HCT116 (cell line): ENCODE measurements at places on chromosomes 5 and 9. TPM values are rescaled to one million over a fixed set of nuclear protein-coding genes. Genes with fewer than 3 reads are reported as not detected.

GRCh38 chr5:149024477-149024876, 38.4 kb downstream of the SH3TC2 start:
- DNase-seq = no peak
- no peak overlapping the region for H3K27ac ChIP-seq
- H3K36me3 ChIP-seq = no peaks in the 10 kb centered on the region
- H3K4me3 ChIP-seq = no peak overlapping the region

GRCh38 chr9:99072040-99072394, 32.9 kb upstream of the TGFBR1 start:
- no peak overlapping the region for H3K27ac ChIP-seq
- no peak for DNase-seq
- no peak overlapping the region for H3K4me3 ChIP-seq
- H3K27me3 ChIP-seq = no peaks in the 10 kb centered on the region
- no peaks in the 10 kb centered on the region for H3K4me1 ChIP-seq
- no peaks in the 10 kb centered on the region for H3K36me3 ChIP-seq

DNA sequence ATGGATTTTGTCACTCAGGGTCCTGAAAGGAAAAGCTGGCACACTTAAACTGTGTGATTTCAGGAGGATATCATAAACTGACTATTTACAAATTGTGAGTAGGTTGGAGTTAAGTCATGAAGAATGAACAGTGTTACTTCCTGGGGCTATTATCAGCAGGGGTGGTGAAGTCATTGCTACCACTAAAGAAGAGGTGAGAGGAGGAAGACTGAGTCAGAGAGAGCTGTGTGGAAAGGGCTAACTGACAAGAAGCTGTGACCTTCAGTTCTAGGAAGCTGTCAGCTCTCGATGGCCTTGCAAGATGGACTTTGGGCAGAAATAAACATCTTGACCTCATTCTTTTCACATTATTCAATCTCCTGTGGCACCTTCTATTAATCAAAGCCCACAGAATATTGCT, 72.3 kb upstream of the STARD4 start:
- no peak overlapping the region for H3K27ac ChIP-seq
- no peak overlapping the region for H3K4me3 ChIP-seq
- no peak for DNase-seq
- 0 out of 2 replicates have a peak, but pooled peaks cover 10% of the 10 kb centered on the region for H3K27me3 ChIP-seq

DNA sequence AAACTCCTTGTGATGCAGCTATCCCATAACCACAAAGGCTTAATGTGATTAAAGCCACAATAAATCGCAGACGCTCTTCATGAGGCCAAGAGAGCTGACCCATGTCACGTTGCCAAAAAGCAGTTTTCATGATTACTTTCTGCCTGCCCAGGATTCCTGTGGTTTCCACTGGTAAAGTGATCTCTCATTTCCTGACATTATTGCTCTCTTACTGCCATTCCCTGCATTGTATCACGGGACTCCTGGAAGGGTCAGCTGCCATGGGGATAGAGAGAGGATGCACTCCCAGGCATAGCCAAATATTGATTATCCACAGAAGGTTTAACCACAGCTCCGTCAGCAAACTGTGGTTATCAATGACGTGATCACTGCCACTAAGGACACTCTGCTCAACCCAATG, 103.8 kb upstream of the SLC1A3 start:
- peaks cover 8% of the 10 kb centered on the region; the same call in 1 of the 2 replicates for H3K4me1 ChIP-seq
- no peak overlapping the region for H3K27ac ChIP-seq
- no peak overlapping the region for H3K4me3 ChIP-seq
- DNase-seq = no peak
- H3K27me3 ChIP-seq = no peaks in the 10 kb centered on the region

DNA sequence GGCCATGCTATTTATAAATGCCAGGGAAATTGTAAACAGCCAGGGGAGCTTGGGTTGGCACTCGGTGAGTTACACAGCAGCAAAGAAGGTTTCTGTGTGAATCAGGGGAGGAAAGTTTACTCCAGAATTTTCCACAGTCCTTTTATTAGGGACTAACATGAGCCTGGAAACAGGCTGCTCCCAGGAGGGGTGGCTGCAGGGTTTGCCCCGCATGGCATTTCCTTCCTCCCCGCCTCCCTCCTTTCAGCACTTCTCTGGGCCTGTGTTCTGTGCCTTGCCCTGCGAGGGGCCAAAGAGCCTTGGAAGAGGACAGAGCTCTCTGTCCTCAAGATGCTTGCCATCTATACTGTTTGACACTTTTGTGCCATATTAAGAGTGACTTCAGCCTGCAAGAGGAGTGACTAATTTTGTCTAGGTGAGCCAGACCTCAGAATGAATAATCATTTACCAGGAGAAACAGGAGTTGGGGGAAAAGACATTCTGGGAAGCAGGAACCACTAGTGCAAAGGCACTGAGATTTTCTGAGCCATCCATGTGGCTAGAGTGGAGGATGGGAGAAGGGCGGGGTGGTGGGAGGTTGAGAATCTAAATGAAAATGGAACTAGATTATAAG, 1.8 kb downstream of the GSN start:
- no peak for DNase-seq
- H3K4me1 ChIP-seq = peaks cover 27% of the 10 kb centered on the region
- H3K27me3 ChIP-seq = no peaks in the 10 kb centered on the region
- no peaks in the 10 kb centered on the region for H3K36me3 ChIP-seq
- H3K27ac ChIP-seq = no peak overlapping the region

- peaks cover 39% of the 10 kb centered on the region for H3K27me3 ChIP-seq
- no peak overlapping the region for H3K4me3 ChIP-seq
- no peaks in the 10 kb centered on the region for H3K36me3 ChIP-seq
- no peak for DNase-seq
Measured at GRCh38 chr9:84804951-84805694, 135.6 kb downstream of the NTRK2 start.

- no peak for DNase-seq
- no peak within 1 kb of the TSS for H3K27ac ChIP-seq
- H3K27me3 ChIP-seq = no peaks in the 10 kb centered on the region
- no peaks in the 10 kb centered on the region for H3K4me1 ChIP-seq
Measured at GRCh38 chr5:141094481-141095262, at the start of gene PCDHB2. Gene PCDHB2 (plus strand): TSS chr5:141094615. CDS start chr5:141094791, 176 bp downstream.

DNA sequence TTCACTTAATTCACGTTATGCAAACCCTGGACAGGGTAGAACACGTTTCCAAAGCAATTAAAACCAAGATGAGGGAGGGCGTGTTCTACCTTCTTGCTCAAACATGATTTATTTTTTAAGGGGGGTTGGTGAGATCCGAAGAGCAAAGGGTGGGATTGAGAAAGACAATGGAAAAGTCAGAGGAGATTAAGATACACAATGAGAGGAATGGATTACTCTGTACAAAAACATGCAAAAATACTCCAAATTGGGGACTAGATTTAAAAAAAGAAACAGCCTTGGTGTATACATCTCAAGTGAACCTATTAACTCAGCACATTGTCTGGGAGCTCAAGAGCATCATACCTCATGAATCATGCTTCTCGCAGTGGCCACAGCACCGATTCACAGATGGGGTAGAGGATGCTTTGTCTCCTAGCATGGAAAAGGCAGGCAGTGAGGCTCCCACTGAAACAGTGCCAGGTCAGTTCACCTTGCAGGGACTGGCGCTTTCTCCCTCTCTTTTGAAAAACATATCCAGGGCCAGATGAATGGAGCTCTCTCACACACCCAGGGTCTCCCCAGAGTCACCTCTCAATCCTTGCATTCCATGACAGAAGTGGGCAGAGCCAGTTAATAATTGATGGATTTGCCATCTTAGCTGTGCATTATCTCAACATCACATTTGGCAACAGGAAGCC, 459.7 kb downstream of the BNC2 start:
- no peak overlapping the region for H3K4me3 ChIP-seq
- peaks cover 47% of the 10 kb centered on the region for H3K27me3 ChIP-seq
- no peak overlapping the region for H3K27ac ChIP-seq
- DNase-seq = no peak
- H3K36me3 ChIP-seq = no peaks in the 10 kb centered on the region
- no peaks in the 10 kb centered on the region for H3K4me1 ChIP-seq

DNA sequence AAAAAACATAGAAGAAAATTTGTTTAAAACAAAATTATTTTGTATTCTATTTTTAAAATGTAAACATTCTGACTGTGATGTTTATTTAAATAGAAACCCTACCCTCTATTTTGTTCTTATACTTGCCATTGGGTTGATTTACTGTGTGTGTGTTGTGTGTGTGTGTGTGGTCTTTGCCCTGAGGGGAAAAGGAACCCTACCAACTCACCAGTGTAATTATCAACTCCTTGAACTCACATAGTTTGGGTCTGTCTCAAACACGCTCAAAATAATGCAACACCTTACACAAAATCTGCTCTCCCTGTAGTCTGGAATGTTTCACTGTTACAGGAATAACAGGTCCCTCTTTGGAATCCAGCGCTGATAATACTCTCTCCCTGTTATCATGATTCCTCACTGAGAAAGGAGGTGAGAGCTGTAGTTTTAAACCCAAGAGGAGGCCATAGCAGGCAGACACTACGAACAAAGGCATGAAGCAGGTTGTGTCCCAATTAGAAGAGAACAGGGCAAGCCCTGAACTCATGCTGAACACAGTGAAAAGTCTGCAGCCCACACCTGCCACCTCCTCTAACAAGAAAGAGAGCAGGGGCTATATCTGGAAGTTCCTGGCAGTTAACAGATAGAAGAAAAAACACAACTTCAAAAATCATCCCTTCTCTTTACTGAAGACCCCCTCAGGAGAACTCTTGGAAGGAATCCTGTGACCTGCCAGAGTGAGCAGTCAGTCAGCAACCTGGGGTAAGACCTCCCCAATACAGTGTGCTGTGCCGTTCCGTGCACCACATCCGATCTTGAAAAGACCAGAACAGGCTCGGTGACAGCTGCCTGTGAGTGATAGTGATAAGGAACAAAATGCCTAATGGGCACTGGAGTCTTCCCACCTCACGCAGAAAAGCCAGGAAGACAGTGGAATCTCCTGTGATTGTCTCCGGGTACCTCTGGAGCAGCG, 608.1 kb upstream of the ADAMTS16 start:
- H3K27me3 ChIP-seq = no peaks in the 10 kb centered on the region
- DNase-seq = no peak
- H3K27ac ChIP-seq = no peak overlapping the region
- H3K4me3 ChIP-seq = no peak overlapping the region
- no peaks in the 10 kb centered on the region for H3K36me3 ChIP-seq

- H3K27me3 ChIP-seq = no peaks in the 10 kb centered on the region
- peaks cover 3% of the 10 kb centered on the region for H3K36me3 ChIP-seq
- peak; percentile 33 for DNase-seq
- no peak overlapping the region for H3K27ac ChIP-seq
- H3K4me1 ChIP-seq = no peaks in the 10 kb centered on the region
- no peak overlapping the region for H3K4me3 ChIP-seq
Measured at GRCh38 chr9:111399772-111400563, 69.9 kb upstream of the OR2K2 start.

GRCh38 chr5:122880749-122881148, 35.3 kb downstream of the SNX24 start:
- no peak overlapping the region for H3K4me3 ChIP-seq
- H3K4me1 ChIP-seq = no peaks in the 10 kb centered on the region
- H3K27me3 ChIP-seq = no peaks in the 10 kb centered on the region

DNA sequence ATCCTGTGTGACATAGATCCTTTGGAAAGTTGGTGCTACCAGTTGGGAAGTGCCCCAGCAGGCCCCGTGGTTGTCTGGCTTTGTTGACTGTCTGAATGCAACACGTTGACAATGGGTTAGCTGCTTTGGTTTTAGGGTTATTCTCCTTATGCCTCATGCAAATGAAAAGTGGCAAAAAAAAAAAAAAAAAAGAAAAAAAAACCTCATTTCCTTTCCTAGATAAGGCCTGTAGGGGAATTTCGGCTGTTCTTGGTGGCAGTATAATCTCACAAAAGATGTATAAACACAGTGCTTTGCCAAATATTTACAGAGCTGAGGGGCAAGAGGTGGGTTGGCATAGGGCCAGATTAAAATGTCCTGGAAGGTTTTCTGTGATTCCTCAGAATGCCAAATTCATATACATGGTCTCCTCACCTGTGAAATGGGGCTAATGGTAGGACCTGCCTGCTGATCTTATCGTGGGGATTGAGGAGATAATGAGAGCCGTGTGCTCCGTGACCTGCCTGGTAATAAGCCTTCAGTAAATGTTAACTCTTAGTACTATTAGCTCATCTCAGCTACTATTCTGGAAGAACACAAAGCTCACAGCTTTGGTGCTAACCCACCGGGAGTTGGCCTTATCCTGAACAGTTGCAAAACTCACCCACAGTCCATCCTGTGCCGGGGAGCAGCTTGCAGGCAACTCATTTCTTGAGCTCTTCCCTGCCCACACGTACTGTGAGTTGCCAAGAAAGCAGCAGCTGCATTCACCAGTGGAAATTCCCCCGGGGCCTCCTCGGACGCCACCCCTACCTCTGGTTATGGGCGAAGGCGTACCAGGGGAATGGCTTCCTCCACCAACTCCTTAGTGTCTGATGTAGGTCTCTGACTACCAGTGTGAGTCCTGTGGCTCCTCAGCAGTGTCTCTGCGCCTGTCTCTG, 220.3 kb downstream of the NR3C1 start:
- no peak overlapping the region for H3K27ac ChIP-seq
- no peak for DNase-seq

DNA sequence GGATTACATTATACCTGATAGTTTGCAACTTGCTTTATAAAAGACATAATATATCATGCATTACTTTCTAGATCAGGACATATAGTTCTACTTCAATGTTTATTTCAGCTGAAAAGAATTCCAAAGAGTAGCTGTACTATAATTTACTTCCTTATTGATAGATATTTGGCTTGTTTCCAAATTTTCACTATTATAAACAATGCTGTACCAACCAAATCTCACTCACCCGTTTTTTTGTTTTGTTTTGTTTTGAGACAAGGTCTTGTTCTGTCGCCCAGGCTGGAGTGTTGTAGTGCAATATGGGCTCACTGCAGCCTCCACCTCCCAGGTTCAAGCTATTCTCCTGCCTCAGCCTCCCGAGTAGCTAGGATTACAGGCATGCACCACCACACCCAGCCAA, 132.7 kb downstream of the GNAQ start:
- DNase-seq = no peak
- peaks cover 14% of the 10 kb centered on the region for H3K4me1 ChIP-seq
- H3K27me3 ChIP-seq = no peaks in the 10 kb centered on the region
- no peaks in the 10 kb centered on the region for H3K36me3 ChIP-seq

- H3K4me3 ChIP-seq = no peak overlapping the region
- H3K4me1 ChIP-seq = no peaks in the 10 kb centered on the region
- no peak for DNase-seq
- H3K36me3 ChIP-seq = no peaks in the 10 kb centered on the region
- no peak overlapping the region for H3K27ac ChIP-seq
Measured at GRCh38 chr5:63655043-63655442, 307.2 kb downstream of the HTR1A start.

- H3K27ac ChIP-seq = no peak overlapping the region
- H3K27me3 ChIP-seq = no peaks in the 10 kb centered on the region
- peaks cover 29% of the 10 kb centered on the region; the same call in 1 of the 2 replicates for H3K36me3 ChIP-seq
- DNase-seq = no peak
- H3K4me1 ChIP-seq = no peaks in the 10 kb centered on the region
Measured at GRCh38 chr5:55429613-55430253, 105.0 kb downstream of the PLPP1 start.

The GLRA1 gene
- not detected for total RNA-seq

The CNTFR gene
- not detected for total RNA-seq

The DOK3 gene
- total RNA-seq = 8.0 TPM

The ABITRAM gene
- 13.4 TPM for total RNA-seq
